ENCODE measurements at places on chromosomes 1 and 21.

DNA sequence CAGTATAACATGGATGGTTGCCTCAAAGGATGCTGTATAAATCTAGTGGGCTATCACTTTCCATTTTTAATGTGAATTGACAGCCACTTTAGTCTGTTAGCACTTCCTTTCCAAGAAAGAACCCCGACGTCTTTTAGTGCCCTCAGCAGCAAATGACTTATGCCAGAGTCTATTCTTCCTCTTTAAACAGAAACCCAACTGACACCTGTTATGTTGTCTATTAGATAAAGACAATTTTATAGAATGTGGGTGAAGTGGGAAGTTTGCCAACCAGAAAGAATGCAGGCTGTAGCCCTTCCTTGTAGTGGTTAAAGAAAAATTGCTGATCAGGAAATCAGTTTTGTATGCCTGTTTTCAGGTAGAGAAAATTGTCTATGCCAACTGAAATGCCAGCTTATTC, 344.9 kb downstream of the ZNF326 start:
- no peak for DNase-seq

DNA sequence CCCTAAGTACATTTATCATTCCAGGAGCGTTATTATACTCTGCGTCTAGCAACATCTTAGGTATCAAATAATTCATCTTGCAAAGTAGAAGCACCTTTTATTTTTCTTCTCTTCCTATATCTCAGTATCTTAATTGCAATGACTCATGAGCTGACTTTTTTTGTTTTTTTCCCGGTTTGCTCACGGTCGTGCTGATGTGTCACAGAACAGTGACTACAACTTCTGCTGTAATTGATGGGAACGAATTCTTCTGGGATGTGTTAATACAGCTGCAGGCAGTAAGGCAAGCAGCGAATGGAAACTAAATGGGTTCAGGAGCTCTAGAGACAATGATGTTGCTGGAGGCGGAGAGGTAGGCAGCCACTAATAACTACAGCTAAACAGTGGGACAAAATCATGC, 89.8 kb upstream of the TMPRSS15 start:
- DNase-seq, result no peak

DNA sequence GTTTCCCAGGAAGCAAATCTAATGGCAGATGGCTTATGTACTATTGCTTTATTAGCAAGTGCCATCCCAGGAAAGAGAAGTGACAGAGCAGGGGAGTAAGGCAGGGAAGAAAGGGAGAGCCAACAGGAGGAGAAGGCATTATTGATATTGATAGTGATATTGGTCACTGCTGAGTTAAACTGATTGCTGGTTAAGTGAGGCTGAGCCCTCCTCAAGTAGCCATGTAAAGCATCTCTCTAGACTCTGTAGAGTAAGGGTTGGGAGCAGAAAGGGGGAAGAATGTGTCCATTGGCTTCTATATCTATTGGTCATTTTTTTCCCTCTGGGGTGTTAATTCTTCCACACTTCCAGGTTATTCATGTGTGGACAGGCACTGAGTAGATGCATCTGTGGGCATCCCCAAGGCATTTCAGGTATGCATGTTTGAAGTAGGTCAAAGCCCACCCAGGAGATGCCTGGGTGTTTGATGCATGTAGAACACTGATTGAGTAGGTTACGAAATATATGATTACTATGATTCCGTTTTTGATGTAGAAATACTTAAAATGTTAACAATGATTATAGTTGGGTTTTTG, 290.5 kb upstream of the DPYD start:
- DNase-seq, result no peak

DNA sequence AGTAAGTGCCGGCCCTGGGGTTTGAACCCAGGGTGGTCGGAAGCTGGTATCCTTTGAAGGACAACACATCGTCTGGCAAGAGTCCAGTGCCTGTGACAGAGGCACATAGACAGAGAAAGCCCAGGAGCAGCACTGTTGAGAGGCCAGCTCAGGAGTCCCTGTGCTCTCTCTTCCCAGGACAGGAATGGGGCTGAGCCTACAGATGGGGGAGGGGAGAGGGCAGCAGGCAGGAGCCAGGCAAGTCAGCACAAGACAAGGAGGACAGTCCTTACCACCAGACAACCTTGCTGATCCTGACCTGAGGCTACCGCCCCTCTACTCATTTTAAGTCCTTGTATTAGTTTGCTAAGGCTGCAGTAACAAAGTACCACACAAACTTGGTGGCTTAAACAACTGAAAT, 27.7 kb upstream of the SYT6 start:
- DNase-seq, result no peak

DNA sequence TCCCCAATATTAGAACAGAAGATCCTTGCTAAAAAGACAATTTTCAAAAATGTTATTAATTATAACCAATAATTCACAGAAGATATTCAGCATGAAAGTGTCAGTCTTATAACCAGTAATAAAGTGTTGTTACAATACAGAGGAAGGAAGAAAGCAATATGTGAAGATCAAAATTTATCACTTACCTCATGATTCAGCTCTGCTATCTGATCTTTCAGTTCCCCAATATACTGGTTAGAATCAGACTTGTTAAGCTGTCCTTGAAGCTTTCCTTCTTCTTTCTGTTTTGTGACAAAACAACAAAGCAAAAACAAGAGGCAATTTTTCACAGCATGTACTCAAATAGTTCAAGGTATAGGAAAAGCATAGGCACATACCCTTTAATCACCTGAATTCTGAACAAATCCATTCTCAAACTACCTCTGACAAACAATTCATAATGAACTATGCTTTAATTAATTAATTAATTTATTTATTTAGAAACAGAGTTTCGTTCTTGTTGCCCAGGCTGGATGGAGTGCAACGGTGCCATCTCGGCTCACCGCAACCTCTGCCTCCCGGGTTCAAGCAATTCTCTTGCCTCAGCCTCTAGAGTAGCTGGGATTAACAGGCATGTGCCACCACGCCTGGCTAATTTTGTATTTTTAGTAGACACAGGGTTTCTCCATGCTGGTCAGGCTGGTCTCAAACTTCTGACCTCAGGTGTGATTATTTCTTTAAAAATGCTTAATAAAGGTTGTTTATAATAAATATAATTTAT, 76.9 kb upstream of the GFI1 start:
- no peak for DNase-seq

DNA sequence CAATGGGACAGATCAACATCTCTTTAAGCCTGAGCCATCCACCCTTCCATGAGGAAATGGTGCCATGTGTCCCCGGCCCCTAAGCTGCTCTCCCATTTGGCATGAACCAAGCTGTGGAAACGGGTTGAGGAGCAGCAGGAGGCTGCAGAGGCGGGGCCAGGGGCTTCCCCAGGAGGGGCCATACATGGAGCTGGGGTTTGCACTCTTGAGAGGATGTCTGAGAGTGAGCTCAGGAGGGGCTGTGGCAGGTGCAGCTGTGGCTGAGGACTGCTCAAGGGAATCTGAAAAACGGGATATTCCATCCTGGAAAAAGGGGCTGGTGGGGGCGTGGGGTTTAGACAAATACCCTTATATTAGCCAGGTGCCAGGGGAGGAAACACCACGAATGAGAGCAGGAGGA, 7.1 kb upstream of the CLEC20A start:
- no peak for DNase-seq

GRCh38 chr1:54839824-54840223, 38.7 kb upstream of the TTC22 start:
- DNase-seq, result no peak

- DNase-seq, result no peak
Measured at GRCh38 chr21:27532076-27532475, 565.2 kb upstream of the ADAMTS5 start.

DNA sequence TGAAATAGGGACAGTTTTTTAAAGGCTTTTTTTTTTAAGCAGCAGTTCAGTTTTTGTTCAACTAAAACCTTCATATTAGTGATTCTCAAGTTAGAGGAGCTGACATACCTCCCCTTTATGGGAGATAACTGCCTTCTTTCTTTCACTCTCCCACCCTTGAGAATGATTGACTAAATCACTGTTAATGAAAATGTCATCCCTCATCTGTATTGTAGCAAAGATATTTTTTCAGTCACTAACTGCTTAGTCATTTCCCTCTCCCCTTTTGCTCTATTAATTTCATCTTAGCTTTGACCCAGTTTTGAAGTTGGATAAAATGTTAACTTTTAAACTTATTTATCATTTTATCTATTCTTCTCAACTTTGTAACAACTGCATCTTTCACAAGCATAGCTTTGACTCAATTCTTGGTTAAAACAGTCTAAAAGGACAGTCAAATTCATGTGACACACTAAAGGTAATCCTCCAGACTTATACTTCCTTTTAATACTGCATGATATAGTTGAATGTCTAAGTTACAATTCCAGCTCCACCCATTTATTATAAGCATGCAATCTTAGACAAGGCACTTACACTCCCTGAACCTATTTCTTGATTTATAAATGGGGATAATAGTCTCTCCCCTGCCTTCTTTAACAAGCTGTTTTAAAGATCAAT, 17.1 kb downstream of the CAPZA1 start:
- DNase-seq, result no peak

- no peak for DNase-seq
Measured at GRCh38 chr1:117362986-117363385, 4.3 kb upstream of the MAN1A2 start.

GRCh38 chr1:242405947-242406346, 118.5 kb downstream of the PLD5 start:
- DNase-seq, result no peak

- no peak for DNase-seq
Measured at GRCh38 chr1:244339073-244339692, 112.5 kb downstream of the ADSS2 start.

GRCh38 chr21:32276671-32277070, 2.2 kb downstream of the MIS18A start:
- no peak for DNase-seq

DNA sequence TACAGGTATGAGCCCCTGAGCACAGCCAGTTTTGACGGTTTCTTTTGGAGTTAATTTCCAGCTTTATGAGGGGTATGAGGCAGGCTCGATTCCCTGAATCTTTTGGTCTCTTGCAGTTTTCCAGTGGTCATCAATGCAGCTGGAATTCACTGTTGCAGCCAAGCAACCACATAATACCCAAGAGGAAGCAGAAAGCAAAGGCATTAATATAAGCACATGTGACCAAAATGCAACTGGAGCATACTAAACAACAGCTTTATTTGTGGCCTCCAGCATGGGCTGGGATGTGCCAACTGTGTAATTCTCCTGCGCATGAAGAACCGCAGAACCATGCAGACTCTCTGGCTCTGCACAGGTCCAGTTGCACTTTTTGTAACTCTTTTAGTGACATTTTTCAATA, 33.0 kb downstream of the DSCAM start:
- DNase-seq, result no peak

DNA sequence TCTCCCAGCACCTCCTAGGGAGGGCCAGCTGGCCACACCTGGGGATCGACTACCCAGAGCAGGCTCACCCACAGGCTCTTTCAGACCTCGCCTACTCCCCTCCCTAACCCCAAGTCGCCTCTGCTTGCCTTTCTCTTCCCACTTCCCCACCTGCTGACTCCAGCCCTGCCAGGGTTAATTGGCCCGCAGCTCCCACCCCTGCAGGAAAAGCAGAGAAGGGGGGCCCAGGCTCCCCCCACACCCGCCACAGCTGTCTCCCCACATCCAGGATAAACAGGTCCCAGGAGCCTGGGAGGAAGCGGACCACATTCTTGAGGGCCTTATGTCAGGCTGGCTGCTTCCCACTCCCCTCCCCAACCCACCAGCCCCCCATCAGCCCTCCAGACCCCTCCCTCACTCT, 45.0 kb downstream of the TAS1R2 start:
- DNase-seq, result no peak

DNA sequence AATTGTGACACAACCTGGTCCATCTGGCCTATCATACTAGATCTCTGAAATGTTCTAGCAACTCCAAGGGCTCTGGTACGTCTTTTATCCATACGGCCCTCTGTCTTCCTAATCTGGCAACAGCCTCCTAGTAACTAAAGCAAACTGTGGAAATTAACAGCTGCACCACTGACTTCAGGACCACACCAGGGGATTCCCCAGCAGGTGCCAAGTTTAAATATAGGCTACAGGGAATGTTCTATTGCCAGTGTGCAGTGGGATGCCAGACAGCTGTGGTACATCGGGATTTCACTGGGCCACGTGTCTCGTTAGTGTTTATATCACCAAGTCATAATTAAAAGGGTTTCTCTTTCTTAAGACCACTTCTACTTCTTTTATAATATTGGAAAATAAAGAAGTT, 94.3 kb downstream of the RGS2 start:
- DNase-seq, result no peak

- DNase-seq, result no peak
Measured at GRCh38 chr21:18204931-18205330, 39.7 kb upstream of the CHODL start.

DNA sequence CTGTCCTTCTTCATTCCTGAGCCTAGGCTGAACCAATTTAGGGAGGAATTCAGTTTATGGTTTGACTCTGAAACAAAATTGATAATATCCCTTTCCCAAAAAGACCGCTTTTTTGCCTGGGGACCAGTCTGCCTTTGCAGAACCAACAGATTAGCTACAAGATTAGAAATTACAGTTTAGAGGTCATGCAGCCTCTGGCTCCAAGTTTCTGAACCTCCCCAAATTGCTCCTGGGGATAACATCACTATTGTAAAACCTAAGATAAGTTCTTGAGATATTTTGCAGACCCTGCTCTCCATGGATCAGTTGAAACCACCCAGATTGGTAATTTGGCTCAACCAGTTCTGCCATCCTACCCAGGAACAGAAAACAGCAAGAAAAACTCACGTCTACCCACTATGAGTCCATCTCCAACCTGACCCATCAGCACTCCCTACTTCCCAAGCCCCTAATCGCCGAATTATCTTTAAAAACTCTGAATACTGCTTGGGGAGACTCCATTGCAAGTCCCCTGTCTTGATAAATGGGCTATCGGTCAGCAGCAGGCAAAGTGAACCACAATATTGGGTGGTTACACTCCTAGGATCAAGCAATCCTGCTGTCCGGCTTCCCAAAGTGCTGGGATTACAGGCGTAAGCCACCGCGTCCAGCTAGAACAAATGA, 605 bp upstream of the RABGGTB start:
- DNase-seq, result no peak

DNA sequence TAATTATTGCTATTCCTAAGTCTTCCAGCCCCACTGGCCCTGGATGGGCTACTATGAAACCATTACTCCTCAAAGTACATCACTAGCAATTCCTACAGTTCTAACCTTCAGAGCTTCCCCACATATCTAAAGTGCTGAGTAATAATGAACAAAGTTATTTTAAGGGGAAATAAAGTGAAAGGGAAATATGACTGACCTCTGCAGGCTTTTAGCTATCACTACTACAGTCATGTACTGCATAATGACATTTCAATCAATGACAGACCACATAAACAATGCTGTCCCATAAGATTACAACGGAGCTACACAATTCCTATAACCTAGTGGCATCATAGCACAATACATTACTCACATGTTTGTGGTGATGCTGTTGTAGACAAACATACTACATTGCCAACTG, 32.5 kb upstream of the ASPM start:
- no peak for DNase-seq

- DNase-seq, result no peak
Measured at GRCh38 chr1:51506537-51506936, 12.5 kb downstream of the EPS15 start.
